ENCODE measurements at places on chromosomes 6 and 20.
A peak's percentile ranks its signal among the peaks of the same experiment; 100 is the strongest.

DNA sequence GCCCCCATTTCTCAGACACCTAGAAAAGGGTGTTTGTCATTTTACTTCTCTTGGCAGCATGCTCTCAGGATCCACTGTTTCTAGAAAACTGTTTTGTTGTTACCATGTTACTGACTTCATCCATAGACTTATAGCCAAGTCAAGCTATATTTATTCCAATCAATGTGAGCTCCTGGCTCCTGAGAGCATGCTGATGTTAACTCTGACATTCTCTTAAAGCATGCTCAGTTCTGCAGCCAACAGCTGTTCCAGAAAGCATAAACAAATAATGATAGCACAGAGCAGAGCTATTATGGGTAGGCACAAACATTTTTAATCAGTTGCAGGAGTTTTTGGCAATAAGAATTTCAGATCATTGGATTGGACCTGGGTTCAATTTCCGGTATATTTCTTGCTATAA lies 92.4 kb upstream of the CEP85L start:
- no peak for DNase-seq

DNA sequence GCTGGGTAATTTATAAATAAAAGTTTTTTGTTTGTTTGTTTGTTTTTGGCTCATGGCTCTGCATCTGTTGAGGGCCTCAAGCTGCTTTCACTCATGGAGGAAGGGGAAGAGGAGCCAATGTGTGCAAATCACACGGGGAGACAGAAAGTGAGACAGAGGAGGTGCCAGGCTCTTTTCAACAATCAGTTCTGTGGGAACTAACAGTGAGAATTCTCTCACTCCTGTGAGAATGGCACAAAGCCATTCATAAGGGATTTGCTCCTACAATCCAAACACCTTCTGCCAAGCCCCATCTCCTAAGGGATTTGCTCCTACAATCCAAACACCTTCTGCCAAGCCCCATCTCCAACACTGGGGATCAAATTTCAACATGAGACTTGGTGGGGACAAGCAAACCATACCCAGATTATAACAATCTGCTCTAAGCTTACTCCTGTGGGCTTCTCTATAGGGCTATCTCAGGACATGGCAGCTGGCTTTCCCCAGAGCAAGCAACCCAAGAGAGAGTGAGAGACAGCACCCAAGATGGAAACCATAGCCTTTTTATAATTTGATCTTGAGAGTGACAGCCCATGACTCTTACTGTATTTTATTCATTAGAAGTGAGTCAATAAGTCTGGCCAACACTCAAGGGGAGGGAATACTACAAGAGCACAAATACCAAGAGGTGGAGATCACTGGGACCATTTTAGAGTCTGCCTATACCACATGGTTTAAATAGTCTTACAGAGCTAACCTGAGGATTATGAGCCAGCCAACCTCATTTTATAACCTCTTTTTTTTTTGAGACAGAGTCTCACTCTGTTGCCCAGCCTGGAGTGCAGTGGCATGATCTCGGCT lies 22.8 kb upstream of the LRRC1 start:
- no peak for DNase-seq

DNA sequence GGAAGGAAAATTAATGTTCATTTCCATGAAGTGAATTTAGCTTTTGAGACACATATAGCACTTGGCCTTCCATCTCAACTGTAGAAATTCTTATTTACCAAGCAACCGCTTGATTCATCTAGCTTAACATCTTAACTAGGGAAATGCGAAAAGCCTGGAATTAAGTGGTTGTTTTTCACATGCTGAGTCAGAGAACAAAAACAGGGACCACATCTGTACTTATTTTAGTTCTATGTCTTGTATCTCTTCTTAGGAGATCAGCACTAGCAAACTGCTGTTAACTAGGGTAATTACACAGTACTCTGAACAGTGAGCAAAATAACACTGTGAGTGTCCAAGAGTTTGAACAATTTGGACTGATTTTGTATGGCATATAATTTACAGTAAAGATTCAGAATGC lies 590.9 kb upstream of the NRSN1 start:
- no peak for DNase-seq

DNA sequence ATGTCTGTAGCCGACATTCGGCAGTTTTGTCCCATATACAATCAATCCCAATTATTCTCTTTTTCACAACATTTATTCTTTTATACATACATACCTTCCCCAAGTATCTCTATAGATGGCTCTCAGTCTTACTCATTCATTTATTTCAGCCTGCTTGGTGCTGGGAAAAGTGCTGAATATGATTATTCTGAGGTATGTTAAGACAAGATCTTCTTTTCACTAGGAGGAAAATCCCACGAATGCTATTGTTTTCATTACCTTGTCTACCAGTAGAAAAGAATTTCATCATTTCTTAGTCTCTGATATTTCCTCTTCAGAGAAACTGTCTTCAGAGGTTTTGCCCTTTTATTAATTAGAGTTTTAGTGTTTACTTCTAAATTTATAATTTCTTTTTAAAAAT lies 13.7 kb upstream of the BPIFA3 start:
- no peak for DNase-seq

GRCh38 chr20:53866794-53867740 lies 203.3 kb downstream of the BCAS1 start:
- no peak for DNase-seq

DNA sequence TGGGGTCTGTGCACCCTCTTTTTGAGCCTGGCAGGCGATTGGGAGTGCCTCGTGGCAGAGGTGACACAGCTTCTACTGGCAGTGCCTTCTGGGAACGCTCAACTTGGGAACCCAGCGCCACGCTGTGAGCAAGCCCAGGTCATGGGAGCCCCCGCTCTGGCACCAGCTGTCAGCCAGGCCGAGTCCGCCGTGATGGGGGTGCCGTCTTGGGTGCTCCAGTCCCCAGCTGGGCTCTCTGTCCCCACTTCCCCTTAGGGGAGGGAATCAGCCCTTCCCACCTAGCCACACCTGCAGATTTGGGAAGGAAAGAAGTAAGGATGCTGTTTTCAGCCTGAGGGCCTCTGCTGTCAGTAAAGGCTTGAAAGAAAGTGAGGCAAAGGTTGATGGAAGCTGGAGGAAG lies 31.0 kb upstream of the NTSR1 start:
- DNase-seq: no peak

DNA sequence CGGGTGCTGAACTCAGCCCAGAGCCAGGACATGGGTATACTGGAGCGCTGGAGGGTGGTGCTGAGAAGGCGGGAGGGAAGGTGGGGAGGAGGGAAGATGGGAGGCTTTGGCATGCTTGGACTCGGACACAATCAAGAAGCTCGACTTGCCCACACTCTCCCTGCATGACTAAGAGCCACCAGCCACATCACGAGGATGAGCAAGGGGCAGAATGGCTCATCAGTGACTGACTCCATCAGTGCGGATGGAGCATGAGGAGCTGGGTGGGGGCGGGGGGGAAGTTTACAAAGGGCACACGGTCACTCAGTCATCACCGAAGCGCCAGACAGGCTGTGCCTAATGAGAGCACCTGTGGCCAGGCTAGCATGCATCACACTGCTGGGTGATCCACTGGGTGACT lies 222.8 kb downstream of the KIF16B start:
- no peak for DNase-seq

DNA sequence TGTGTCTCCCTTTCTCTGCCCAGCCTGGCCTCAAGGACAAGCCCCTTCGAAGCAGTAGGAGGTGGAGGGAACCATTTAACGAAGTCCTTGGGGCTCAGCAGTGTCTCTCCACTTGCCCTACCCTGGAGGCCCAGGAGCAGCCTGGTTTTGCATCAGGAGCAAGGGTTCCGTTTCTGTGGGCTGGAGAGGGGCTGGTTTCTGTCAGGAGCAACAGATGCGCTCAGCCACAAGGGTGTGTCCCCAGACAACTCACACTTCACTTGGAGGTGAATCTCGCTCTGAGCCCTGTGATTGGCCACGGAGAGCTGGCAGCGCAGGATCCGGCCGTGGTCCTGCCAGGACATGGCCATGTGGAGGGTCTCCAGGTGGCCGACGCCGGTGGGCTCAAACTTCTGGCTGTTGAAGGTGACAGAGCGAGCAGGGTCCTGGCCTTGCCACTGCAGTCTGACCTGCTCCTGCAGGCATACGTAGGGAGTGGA lies 6.9 kb downstream of the SIGLEC1 start:
- no peak for DNase-seq

- peak; percentile 51 for DNase-seq
These were observed 15.2 kb upstream of the MRPS18A start for GRCh38 chr6:43702534-43703440.

- no peak for DNase-seq
These were observed 6.5 kb downstream of the C20orf202 start for GRCh38 chr20:1209447-1210387.

DNA sequence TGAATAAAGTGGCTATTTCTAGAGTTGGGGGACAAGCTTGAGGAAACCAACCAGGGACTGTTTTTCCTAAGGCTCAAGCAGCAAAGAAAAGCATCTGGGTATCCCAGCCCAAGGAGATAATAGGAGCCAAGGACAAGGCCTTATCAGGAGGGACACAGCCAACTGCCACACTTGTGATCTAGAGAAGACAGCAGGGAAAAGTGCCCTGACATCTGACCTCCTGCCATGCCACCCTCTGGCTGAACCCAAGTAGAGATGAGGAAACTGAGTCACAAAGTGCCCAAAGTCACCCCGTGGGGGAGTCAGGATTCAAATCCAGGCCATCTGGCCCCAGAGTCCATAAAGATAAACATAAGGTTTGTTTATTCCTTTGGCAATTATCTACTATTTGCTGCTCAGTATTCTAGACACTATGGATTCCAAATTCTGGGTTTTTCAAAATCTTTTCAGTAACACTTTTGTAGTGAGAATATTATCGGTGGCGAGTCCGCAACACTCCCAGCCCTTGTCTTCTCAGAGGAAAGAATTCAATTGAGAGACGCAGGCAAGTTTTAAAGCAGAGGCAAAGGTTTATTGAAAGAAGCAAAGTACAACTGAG lies 3.5 kb upstream of the LBP start:
- no peak for DNase-seq

DNA sequence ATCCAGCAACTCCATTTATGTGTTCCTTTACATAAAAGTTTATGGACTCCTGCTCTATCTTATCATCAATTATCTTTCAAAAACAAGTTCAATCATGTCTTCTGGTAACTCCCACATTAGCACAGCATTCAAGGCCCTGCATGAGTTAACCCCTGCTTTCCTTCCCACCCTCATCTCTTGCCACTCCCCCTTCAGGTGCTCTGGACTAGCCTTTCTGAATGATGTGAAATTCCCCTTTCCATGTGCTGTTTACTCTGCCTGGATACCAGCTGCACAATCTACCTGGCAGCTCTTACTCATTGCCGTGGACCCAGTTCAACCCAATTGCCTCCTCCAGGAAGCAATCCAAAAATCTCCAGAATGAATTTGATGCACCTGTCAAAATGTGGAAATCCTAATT lies 11.9 kb downstream of the ADGRF4 start:
- no peak for DNase-seq

DNA sequence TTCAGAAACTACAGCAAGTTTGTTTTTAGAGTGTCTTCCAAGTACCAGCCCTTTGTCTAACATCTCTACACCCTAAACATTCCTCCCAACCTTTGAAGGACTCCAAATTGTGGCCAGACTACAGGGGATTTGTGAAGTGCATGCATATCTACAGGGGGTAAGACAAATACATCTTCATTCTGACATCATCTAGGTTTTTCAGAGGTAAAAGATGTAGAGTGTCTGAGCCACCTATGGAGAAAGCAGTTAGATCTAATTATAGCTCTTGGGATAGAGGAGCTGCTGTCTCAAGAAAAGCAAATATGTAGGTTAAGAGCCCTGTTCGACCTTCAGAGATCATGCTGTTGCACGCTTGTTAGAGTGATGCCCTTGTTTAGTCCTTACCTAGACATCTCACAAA lies 617.7 kb upstream of the AGPAT4 start:
- no peak for DNase-seq

- DNase-seq: no peak
These were observed 47.6 kb upstream of the ADGRF4 start for GRCh38 chr6:47650553-47651432.

DNA sequence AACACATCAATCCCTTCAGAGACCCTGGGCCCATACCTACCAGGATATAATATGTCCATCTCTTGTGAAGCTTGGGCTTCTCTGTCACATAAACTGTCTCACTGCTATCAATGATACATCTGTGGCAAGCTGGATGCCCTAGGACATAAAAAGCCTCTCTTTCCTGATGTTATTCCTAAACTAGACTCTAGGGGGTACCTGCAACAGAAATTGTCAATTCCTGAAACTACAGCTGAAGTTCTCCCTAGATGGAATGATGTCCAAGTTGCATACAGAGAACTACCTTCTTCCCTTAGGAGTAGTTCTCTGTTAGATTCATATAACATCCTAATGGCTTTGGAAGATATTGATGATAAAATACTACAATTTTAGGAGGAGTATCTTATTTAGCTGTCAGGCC lies 35.8 kb downstream of the TBX18 start:
- DNase-seq: no peak

DNA sequence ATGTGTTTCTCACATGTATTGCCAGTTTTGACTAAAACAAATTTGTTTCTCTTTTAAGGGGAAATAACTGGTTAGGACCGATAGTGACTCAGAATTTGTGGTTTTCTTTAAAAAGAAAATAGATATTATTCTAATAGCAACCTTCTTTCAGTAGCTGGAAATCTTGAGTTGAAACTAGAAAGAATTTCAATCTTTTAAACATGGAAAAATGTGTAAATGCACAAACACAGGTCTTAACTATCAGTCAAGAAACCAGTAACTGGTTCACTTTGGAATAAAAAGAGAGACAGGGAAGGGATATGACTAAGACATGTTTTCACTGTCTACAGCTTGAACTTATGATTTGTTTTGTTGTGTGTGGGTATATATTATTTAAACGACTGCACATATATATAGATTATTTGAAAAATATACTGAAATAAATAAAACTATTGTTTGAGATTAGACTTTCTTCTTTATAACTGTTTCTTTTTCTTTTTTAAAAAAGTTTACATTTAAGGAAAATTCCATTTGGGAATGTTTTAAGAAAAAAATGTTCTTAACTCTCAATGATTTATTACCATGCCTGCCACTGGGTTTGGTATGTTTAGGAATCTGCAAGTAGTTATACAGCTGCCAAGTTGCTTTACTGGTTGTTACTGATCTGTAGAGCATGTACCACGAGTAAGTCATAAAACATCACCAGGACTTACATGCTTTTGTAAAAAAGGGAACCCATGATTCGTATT lies 753.3 kb upstream of the MARCKS start:
- DNase-seq: no peak
